ENCODE measurements at places on chromosomes 6 and 20. TPM values are rescaled to one million over a fixed set of nuclear protein-coding genes. Genes with fewer than 3 reads are reported as not detected.
A peak's percentile ranks its signal among the peaks of the same experiment; 100 is the strongest.

- DNase-seq, result no peak
Observed at GRCh38 chr6:136035378-136036070, 184.0 kb downstream of the PDE7B start.

DNA sequence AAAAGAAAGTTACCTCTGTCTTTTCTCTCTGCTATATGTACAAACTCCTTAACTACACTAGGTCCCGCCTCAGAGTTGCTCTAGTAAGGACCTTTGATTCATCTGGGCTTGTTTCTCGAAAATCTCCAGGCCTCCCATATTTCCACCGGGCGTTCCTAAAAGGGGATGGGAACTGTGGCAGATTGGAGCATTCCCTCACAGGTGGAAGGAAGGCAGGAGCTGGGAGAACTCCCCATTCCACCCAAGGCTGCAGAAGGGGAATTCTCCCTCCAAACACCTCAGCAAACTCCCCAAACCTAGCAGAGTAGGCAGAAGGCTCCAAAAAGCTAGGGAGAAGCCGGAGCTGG, 1.6 kb upstream of the TFAP2A start:
- DNase-seq, result no peak

GRCh38 chr6:43368259-43369160, 937 bp downstream of the ZNF318 start:
- DNase-seq, result peak; percentile 36

GRCh38 chr6:13295576-13295975, 32.8 kb downstream of the TBC1D7 start:
- no peak for DNase-seq

- DNase-seq, result no peak
Observed at GRCh38 chr6:106745197-106745770, 115.9 kb downstream of the QRSL1 start.

- peak; percentile 77 for DNase-seq
Observed at GRCh38 chr6:157323966-157324300, 614 bp upstream of the TMEM242 start.

- no peak for DNase-seq
Observed at GRCh38 chr20:19492116-19492515, 265.9 kb upstream of the RIN2 start.

GRCh38 chr6:168885751-168886742, 367.6 kb downstream of the THBS2 start:
- no peak for DNase-seq

DNA sequence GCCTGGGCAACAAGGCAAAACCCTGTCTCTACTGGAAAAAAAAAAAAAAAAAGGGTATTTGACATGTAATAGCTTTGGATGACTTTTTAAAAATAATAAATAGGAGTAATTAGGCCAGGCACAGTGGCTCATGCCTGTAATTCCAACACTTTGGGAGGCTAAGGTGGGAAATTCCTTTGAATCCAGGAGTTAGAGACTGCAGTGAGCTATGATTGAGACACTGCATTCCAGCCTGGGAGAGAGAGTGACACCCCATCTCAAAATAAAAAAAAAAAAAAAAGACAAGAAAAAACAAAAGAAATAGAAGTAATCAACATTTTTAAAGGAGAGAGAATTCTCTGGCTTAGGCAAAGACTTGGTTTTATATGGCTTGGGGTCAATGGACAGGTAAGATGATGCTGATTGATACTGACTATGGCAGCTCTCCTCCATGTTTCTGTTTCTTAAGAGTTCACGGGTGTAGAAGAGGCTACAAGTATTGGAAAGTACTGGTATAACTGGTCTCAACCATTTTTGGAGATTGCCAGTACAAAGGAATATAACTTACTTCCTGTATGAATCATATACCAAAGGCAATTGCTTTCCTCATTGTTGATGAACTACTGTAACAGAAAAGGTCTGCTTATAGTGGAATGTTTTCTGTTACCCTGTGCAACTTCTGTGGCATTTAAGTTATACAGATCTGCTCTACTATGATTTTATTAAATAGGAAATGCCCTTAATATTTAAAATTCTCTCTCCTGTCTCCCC, 10.1 kb downstream of the MAP3K5 start:
- DNase-seq, result no peak

DNA sequence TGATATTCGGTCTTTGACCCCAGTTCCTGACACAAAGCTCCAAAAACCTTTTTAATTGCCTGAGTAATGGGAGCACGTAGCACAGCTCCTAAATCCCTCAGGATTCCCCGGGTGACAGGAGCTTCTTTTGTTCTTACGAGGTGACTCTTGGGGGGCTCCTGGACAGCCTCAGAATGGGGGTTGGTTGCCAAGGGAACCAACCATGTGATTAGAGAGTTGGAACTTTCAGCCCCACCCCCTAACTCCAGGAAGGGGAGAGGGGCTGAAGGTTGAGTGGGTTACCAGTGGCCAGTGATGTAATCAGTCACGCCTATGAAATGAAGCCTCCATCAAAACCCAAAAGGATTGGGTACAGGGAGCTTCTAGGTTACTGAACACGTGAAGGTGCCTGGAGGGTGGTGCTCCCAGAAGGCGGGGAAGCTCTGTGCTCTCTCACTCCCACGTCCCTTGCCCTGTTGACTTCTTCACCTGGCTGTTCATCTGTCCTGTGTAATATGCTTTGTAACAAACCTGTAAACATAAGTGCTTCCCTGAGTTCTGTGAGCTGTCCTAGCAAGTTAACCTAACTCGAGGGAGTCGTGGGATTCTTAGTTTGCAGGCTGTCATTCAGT, 89.5 kb downstream of the CHMP4B start:
- no peak for DNase-seq

- DNase-seq, result no peak
Observed at GRCh38 chr6:98836962-98837944, 2.9 kb downstream of the POU3F2 start.

- DNase-seq, result no peak
Observed at GRCh38 chr6:74259981-74260380, 564.0 kb downstream of the CD109 start.

GRCh38 chr6:4383910-4384638, 248.7 kb upstream of the ECI2 start:
- DNase-seq, result no peak

DNA sequence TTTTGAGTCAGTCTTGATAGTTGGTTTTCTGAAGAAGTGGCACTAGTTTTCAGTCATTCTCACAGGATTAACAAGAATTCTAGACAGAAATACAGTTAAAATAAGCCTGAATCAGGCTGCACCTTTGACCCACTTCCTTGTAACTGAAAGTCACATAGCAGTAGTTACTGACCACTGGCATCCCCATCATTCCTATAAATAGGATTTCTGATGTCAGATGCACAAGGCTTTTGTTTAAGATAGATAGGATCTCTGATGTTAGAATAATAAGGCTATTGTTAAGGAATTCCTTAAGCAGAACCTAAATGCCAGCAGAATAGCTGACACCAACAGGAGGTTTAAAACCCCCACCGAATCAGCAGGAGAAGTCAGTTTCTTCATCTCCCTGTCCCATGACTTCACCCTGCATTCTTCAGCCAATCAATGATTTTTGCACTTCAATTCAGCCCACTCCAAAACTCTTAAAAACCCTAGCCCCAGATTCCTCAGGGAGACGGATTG, 30.6 kb upstream of the ZBTB24 start:
- no peak for DNase-seq

DNA sequence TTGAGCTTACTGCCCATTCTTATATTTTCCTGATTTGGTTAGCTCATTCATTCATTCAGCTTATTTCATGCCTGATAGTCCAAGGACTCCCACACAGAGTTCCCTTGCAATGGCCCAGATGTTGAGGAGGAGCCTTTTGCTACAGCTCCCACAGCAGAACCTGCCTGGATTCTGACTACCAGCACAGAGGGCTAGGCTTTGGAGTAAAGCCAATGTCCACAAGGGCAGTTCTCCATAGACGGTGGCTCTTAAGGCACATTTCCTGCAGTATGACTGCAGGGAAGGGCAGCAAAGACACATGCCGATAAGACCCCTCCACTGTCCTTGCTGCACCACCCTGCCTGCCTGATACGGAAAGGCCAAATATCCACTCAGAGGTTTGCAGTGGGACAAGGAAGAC, 112.3 kb upstream of the SYNDIG1 start:
- DNase-seq, result no peak

- DNase-seq, result no peak
Observed at GRCh38 chr20:6702144-6702543, 65.3 kb upstream of the BMP2 start.

- no peak for DNase-seq
Observed at GRCh38 chr6:56403745-56404144, 156.4 kb upstream of the COL21A1 start.

- no peak for DNase-seq
Observed at GRCh38 chr6:115540077-115540869, 520.4 kb downstream of the FRK start.

DNA sequence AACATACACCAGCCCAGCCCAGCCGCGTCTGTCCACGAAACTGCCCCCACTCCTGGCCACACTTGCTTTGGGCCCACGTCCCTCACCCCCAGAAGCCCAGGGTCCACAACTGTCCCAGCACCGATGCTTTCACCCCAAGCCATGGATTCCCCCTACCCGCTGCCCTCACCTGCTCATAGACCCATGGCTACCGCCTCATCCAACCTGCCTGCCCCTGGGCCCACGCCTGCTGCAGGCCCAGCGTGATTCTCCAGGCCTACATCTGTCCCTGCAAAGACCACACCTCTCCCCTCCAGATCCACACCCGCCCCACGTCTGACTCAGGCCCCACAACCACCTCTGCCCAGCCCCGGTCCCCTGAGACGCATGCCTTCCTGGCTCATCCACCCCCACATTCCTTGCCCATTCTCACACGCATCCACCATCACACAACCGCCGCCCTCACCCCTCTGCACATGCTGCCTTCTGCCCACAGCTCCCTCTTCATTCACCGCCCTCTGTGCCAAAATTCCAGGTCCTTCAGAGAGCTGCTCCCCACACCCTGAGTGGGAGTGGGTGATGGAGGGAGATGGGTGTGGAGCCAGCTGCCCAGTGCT, 86.7 kb downstream of the GRM4 start:
- no peak for DNase-seq

GRCh38 chr6:44976677-44977641, 351.2 kb upstream of the RUNX2 start:
- DNase-seq, result no peak

DNA sequence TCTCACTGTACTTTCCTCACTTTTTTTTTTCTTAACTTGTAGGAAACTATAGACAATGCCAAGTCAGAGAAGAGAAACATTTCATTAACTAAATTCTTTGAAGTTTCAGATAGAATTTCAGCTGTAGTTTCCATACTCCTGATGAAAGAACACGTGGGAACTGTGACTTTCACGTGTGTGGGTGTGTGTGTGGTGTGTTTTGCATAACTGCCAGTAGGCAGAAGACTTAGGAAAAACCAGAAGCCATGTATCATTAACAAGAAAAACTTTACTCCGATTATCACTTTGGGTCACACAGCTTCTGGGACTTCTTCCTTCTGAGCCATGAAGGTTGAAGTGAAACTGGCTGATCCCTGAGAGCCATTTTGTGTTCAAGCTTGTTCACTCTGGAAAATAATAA, 483.3 kb downstream of the TFAP2B start:
- no peak for DNase-seq

DNA sequence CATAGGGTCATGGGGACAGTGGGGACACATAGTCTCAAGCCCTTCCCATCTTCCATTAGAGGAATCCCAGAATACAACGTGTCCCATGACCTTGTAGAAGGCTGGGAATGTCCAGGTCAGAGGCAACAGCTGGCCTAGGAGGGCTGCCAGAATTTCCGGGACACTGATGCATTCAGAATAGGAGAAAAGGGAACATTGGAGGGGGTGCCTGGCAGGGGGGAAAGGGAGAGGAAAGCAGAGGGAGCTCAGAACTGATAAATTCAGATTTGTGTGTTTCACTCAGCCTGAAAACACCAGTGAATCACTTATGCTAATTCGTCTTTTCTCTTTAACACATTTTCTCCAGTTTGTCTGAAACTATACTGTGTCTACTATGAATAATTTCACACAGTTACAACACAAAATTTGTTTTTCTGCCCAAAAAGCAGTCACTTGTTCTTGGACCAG, 35.5 kb upstream of the BMP2 start:
- no peak for DNase-seq

DNA sequence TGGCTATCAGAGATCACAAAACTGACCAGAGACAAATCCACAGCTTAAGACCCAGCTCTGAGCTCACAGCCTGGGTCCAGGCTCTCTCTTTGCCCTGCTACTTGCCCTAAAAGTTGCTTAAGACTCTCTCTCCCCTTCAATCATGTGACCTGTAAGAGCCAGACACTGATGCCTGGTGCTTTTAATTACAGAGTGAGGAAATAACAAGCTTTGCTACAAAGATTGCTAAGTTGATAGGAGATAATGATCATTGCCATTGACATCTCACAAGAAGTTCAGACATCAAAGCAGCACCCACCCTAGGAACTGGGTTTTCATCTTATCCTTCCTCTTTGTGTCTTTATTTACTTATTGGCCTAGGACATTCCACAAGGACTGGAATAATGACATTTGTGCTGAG, 125.9 kb upstream of the CD93 start:
- DNase-seq, result no peak

GRCh38 chr6:44805238-44805846, 417.8 kb downstream of the CDC5L start:
- no peak for DNase-seq

- no peak for DNase-seq
Observed at GRCh38 chr6:142485256-142485655, 183.4 kb downstream of the ADGRG6 start.

GRCh38 chr6:37820718-37821079, 1.2 kb downstream of the ZFAND3 start:
- no peak for DNase-seq

- no peak for DNase-seq
Observed at GRCh38 chr6:167988154-167988495, 9.3 kb upstream of the KIF25 start.

DNA sequence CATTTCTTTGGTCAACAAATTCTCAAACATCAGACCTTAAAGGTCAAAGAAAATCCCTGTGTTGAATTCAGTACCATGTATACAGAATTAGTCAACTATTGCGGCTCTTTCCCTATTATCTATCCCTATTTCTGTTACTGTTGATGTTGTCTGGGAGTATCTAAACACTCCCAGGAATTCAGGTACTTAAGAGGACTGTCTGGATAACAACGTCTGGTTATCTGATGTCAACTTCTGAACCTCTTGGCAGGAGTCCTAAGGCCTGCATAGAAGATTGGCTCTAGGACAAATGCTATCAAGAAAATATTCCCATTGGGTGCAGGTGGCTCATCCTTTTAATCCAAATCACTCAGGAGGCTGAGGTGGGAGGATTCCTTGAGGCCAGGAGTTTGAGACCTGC, 255.6 kb downstream of the KHDC1L start:
- DNase-seq, result no peak

GRCh38 chr20:32070690-32071213, 18.7 kb downstream of the HCK start:
- DNase-seq, result no peak

The CST7 gene
- 0.85 TPM for total RNA-seq

The TAP1 gene
- 73.5 TPM for total RNA-seq

The COL12A1 gene
- 18.4 TPM for total RNA-seq

The IPCEF1 gene
- 1.2 TPM for total RNA-seq

The TINAG gene
- total RNA-seq, result 48.0 TPM

The NMBR gene
- not detected for total RNA-seq

The OPRM1 gene
- total RNA-seq, result not detected

The NCR2 gene
- total RNA-seq, result 0.28 TPM

The CYP21A2 gene
- 0.15 TPM for total RNA-seq

The ARG1 gene
- not detected for total RNA-seq

The CTNNBL1 gene
- total RNA-seq, result 35.0 TPM

The HCRTR2 gene
- not detected for total RNA-seq

All from left colon (tissue), 2 donors.